ENCODE measurements at places on chromosomes 1 and 21. TPM values are rescaled to one million over a fixed set of nuclear protein-coding genes. Genes with fewer than 3 reads are reported as not detected.
A peak's percentile ranks its signal among the peaks of the same experiment; 100 is the strongest.

DNA sequence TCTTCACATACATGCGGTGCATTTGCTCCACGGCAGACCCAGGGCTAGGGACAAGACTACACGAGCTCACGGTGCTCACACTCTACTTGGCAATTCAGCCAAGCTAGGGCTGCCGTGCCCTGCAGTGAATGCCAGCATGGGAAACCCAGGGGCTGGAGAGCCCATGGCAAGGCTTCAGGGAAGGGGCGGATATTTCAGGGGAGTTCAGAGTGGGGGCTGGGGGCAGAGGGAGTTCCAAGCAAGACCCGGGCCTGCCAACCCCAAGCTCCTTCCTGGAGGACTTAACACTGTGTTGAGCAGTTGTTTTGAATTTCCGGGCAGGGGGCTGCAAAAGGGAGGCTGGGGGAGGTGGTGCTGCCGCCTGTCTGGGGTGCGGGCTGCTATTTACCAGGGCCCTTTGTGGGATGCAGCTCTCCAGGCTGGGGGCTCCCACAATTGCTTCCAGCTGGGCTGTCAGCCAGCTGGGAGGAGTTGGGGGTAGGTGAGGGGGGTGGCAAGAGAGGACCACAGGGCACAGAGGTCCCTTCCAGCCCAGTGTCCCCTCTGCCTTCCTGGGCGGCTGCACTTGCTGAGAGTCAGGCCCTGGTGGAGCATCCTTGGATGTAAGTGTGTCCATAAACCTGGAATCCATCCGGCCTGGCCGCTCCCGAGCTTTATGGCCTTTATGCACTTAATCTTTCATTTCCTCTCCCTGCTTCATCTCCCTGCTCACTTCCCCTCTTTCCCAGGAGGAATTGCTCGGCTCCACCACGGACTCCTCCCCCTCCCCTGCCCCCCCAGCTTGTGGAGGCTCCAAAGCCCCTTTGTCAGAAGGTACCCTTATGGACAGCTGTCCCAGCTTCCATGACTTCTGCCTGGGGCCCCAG is 55.8 kb upstream of the SSBP3 start:
- DNase-seq = no peak
- no peaks in the 10 kb centered on the region for H3K36me3 ChIP-seq
- H3K27ac ChIP-seq = no peak overlapping the region
- no peak overlapping the region for H3K4me3 ChIP-seq

Gene VTCN1
- not detected for total RNA-seq

Gene SPATA17
- 0.18 TPM for total RNA-seq

DNA sequence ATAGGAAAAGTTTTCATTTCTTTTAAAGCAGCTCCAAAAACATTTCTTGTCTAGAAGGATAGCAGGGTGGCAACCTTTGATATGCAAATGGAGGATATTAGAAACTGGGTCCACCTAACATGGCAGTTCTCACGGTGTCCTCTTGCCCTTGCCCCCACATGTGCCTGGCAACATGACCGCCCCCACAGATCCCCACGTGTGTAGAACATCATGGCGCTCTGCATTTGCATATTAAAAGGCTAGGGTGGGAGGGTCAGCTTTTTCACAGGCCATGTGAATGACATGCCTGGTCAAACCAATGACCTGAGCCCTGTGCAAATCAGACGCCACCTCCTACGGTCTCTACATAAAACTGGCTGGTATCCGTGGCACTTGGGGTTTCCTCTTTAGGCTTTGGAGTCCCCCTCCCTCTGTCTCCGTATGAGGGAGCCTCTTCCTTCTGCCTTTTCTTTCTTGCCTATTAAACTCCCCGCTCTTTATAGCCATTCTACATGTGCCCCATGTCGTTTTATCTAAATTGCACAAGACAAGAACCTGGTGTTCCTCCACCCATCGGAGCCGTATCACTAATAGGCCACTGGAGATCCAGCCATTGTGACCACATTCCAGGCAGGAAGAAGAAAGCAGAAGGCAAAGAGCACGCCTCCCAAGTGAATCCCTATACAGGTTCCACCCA is 71.3 kb downstream of the WDR4 start:
- H3K36me3 ChIP-seq = no peaks in the 10 kb centered on the region
- H3K27me3 ChIP-seq = peaks cover 33% of the 10 kb centered on the region
- H3K4me1 ChIP-seq = no peaks in the 10 kb centered on the region
- DNase-seq = no peak
- H3K27ac ChIP-seq = no peak overlapping the region
- H3K4me3 ChIP-seq = no peak overlapping the region

Gene LINGO4
- not detected for total RNA-seq

Gene B3GALT5
- 0.18 TPM for total RNA-seq

Gene ITSN1
- 56.4 TPM for total RNA-seq

GRCh38 chr1:224534731-224535130 is 81.4 kb upstream of the CNIH3 start:
- no peaks in the 10 kb centered on the region for H3K27me3 ChIP-seq
- peaks cover 1% of the 10 kb centered on the region for H3K4me1 ChIP-seq
- no peaks in the 10 kb centered on the region for H3K36me3 ChIP-seq
- no peak overlapping the region for H3K4me3 ChIP-seq
- no peak overlapping the region for H3K27ac ChIP-seq
- no peak for DNase-seq

DNA sequence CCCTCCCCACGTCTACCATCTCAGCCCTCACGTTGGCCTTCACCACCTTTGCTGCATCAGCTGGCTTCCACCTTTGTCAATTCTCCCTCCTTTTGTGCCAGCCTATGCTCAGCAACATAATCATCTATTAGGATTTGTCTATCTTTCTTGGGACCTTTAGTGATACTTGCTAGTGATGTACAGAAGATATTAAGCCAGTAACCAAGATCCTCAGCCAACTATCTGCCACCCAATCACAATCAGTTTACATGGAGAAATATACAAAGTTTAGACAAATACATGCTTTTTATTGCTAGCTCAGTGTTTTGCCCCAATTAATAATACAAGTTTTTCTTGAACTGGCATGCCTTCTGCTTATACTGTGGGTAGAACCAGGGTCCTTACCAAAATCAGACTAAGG is 172.3 kb downstream of the TPR start:
- no peaks in the 10 kb centered on the region for H3K36me3 ChIP-seq
- H3K4me3 ChIP-seq = no peak overlapping the region
- H3K4me1 ChIP-seq = peaks cover 5% of the 10 kb centered on the region
- no peak overlapping the region for H3K27ac ChIP-seq

DNA sequence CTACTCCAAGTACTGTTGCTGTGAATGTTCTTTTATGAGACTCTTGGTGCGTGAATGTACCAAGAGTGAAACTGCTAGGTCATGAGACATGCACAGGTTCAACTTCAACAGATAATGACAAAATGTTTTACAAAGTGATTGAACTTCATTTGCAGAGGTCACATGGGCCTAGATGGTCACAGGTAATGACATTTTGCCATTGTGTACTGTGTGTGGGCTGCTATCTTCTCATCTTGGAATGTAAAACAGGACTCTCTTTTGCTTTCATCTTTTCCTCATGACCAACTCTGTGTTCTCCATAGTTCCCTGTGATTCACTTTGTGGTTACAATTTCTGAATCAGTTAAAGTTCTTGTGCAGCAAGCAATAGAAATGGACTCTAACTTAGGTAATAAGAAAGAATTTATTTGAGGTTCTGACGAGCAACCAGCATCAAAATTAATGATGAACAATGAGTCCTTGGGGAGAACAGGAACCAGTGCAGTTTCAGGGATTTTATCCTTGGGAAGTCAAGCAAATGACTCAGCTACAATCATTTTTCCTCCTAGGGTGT is 16.2 kb upstream of the TSNAX start:
- H3K4me3 ChIP-seq = no peak overlapping the region
- peak; percentile 54 for DNase-seq
- H3K36me3 ChIP-seq = no peaks in the 10 kb centered on the region
- H3K4me1 ChIP-seq = no peaks in the 10 kb centered on the region

DNA sequence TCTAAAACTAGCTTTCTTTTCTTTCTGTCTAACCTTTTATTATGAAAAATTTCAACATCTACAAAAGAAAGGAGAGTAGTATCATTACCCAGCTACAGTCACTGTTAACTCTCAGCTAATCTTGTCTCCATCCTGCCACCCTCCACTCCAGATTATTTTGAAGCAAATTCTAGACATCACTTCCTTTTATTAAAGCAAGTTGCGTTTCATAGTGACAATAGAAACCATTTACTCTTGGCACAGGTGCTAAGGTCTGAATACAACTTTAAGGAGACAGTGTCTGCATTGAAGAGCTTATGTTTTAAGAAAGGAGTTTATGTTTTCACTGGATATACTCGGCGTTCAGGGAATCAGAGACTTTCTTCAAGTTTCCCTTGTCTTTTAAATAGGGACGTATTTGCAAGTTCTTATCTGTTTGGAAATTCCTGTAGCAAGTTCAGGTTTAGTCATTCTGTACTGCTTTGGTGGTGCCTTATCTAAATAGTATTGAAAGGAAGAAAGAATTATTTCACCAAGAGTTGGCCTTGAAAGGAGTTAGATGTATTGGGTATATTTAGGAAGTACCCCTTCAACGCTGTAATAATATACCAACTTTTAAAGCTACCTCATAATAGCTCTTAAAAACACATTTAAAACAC is 42.7 kb downstream of the ITSN1 start:
- peak; percentile 50 for DNase-seq
- H3K36me3 ChIP-seq = no peaks in the 10 kb centered on the region
- peaks cover 11% of the 10 kb centered on the region for H3K4me1 ChIP-seq
- no peak overlapping the region for H3K4me3 ChIP-seq
- H3K27me3 ChIP-seq = no peaks in the 10 kb centered on the region

GRCh38 chr1:116766616-116767469 is 12.6 kb downstream of the CD2 start:
- H3K4me3 ChIP-seq = no peak overlapping the region
- H3K4me1 ChIP-seq = no peaks in the 10 kb centered on the region
- no peaks in the 10 kb centered on the region for H3K36me3 ChIP-seq
- H3K27ac ChIP-seq = no peak overlapping the region

DNA sequence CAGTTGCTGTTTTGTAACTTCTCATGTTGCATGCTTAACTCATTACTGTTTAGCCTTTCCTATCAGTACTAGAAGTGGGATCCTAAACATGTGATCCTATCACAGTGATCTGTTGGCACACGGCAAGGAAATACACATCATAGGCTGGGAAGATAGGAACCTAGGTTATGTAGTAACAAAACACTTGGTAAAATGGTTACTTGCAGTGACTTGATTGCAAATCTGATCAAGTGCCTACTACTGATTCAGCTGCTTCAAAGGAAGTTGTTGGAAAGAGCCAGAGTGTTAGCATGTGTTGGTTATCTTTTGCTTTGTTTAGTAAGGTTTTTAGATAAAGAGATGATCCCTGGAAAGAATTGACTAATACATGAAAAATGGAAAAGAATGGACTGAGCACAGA is 8.9 kb upstream of the VASH2 start:
- no peak overlapping the region for H3K4me3 ChIP-seq
- no peak overlapping the region for H3K27ac ChIP-seq
- no peak for DNase-seq
- H3K36me3 ChIP-seq = no peaks in the 10 kb centered on the region

GRCh38 chr1:87685311-87686135 is 356.8 kb downstream of the LMO4 start:
- DNase-seq = peak; percentile 40
- no peaks in the 10 kb centered on the region for H3K27me3 ChIP-seq
- peak overlapping the region; percentile 51 for H3K27ac ChIP-seq
- H3K36me3 ChIP-seq = no peaks in the 10 kb centered on the region

DNA sequence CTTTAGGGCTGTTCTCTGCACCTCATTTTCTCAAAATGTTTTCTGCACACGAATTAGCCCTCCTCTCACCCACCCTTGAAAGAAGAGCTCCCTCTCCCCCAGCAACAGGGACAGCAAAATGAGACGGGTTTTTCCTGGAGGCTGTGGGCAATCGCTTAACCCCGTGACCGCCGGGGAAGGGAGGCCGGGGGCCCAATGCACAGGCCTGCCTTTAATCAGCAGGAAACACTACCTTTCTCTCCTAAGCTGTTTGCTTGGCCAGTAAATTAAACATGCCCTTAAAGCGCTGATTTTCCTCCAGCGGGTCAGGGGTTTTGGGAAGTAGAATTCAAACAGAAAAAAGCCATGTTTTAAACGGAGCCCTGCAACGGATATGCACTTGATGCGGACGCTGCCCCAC is 114.4 kb downstream of the PRDM16 start:
- DNase-seq = no peak
- no peaks in the 10 kb centered on the region for H3K4me1 ChIP-seq
- H3K4me3 ChIP-seq = no peak overlapping the region
- no peak overlapping the region for H3K27ac ChIP-seq

Gene BMP8B
- not detected for total RNA-seq

GRCh38 chr1:21673277-21673780 is 4.2 kb upstream of the RAP1GAP start:
- peaks cover 4% of the 10 kb centered on the region for H3K4me1 ChIP-seq
- H3K4me3 ChIP-seq = no peak overlapping the region

- peaks cover 16% of the 10 kb centered on the region for H3K36me3 ChIP-seq
- peak within 1 kb of the TSS; percentile 63 for H3K4me3 ChIP-seq
- DNase-seq = peak; percentile 96
- H3K4me1 ChIP-seq = peaks cover 5% of the 10 kb centered on the region
These were observed at the start of gene PYCR2 for GRCh38 chr1:225923692-225924555. TSS of gene PYCR2 (minus strand) at chr1:225924250. CDS start at chr1:225924110, 140 bp downstream.

DNA sequence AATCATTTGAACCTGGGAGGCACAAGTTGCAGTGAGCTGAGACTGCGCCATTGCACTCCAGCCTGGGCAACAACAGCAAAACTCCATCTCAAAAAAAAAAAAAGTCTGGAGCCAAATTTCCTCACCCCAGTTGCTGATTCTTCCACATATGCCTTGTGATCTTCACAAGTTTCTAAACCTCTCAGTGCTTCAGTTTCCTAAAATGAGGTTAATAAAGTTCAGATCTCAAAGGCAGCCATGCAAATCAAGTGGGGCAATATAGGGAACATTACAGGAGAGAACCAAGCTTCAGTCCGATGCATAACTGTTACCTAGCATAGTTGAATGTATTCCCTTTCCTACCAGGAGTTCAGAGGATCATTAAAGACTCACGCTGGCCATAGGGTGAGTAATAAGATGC is 4.8 kb downstream of the ITLN1 start:
- H3K27ac ChIP-seq = no peak overlapping the region
- no peak overlapping the region for H3K4me3 ChIP-seq
- no peaks in the 10 kb centered on the region for H3K4me1 ChIP-seq

Gene C1orf141
- not detected for total RNA-seq

Gene CD1D
- total RNA-seq = not detected

DNA sequence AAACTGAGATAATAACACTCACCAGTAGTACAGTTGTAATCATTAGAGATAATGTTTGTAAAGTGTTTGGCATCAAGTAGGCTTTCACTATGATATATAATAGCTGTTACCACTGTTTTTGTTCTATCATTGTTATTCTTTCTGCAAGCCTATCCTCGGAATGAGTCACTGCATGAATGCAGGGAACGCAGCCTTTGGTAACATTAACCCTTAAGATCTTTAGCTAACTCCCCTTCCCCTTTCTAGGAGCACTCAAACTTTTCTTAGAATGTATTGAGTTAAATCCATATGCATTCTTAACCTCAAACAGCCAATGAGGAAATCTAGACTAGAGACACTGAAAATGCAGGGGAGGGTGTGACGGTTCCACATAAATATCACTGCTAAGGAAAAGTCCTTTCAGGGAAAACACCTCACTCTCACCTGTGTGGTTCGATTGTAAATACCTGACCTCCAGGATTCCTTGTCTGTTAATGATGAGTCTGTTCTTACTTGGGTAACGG is 467.3 kb downstream of the SETD4 start:
- H3K27me3 ChIP-seq = no peaks in the 10 kb centered on the region
- H3K4me3 ChIP-seq = no peak overlapping the region
- DNase-seq = peak; percentile 70
- H3K27ac ChIP-seq = peak overlapping the region; percentile 30

GRCh38 chr1:184988506-184988905 is 14.2 kb upstream of the NIBAN1 start:
- no peak for DNase-seq
- H3K36me3 ChIP-seq = no peaks in the 10 kb centered on the region
- H3K27ac ChIP-seq = no peak overlapping the region
- H3K27me3 ChIP-seq = no peaks in the 10 kb centered on the region
